ENCODE measurements at places on chromosomes 16 and 17. TPM values are rescaled to one million over a fixed set of nuclear protein-coding genes. Genes with fewer than 3 reads are reported as not detected.

The ENPP7 gene
- total RNA-seq: 43.2 TPM

The CES4A gene
- total RNA-seq: 54.7 TPM

The VASN gene
- total RNA-seq: 13.5 TPM

The MYO1C gene
- total RNA-seq: 60.4 TPM

The FOXL1 gene
- not detected for total RNA-seq

The OTOP3 gene
- total RNA-seq: not detected

The PIMREG gene
- total RNA-seq: 0.18 TPM

The SSTR5 gene
- total RNA-seq: not detected

The NTN1 gene
- 6.6 TPM for total RNA-seq

The P2RX5 gene
- total RNA-seq: 0.31 TPM

The NKD1 gene
- total RNA-seq: 2.2 TPM

The SYT17 gene
- total RNA-seq: 8.7 TPM

The STH gene
- total RNA-seq: not detected

The KCNJ16 gene
- total RNA-seq: 2.1 TPM

The TMEM114 gene
- total RNA-seq: not detected

The FLII gene
- total RNA-seq: 131 TPM

The DNAAF8 gene
- 0.60 TPM for total RNA-seq

The KRT25 gene
- not detected for total RNA-seq

The PRRT2 gene
- total RNA-seq: not detected

The KRT20 gene
- not detected for total RNA-seq

The CHMP1A gene
- total RNA-seq: 42.3 TPM

The IL34 gene
- total RNA-seq: 0.27 TPM

The ENO3 gene
- 56.5 TPM for total RNA-seq

The KRTAP1-1 gene
- not detected for total RNA-seq

The CSH2 gene
- not detected for total RNA-seq

The PERCC1 gene
- total RNA-seq: not detected

The SCIMP gene
- total RNA-seq: 3.1 TPM

The GALK1 gene
- 80.7 TPM for total RNA-seq

The MPO gene
- 4.2 TPM for total RNA-seq

The KRT38 gene
- total RNA-seq: not detected

The OSBPL7 gene
- total RNA-seq: 1.1 TPM

The SCPEP1 gene
- total RNA-seq: 10.9 TPM

The CCL13 gene
- total RNA-seq: not detected

The OR3A1 gene
- not detected for total RNA-seq

The NPW gene
- 4.4 TPM for total RNA-seq

The NPTX1 gene
- total RNA-seq: 0.06 TPM

The GNGT2 gene
- 1.1 TPM for total RNA-seq

The ABCA9 gene
- total RNA-seq: 4.9 TPM

The KRT36 gene
- total RNA-seq: not detected

The CD7 gene
- 1.1 TPM for total RNA-seq

The PRKCB gene
- 8.1 TPM for total RNA-seq

The SLC52A1 gene
- total RNA-seq: not detected

The C16orf46 gene
- total RNA-seq: 0.55 TPM

The TMEM238L gene
- total RNA-seq: not detected

The MYH13 gene
- not detected for total RNA-seq

The ZNF385C gene
- total RNA-seq: 1.2 TPM

The DGKE gene
- 6.3 TPM for total RNA-seq

The CDRT15 gene
- not detected for total RNA-seq

The MPP3 gene
- total RNA-seq: 1.8 TPM

The LHX1 gene
- total RNA-seq: not detected

The TP53TG3B gene
- total RNA-seq: not detected

The SLFN14 gene
- 0.42 TPM for total RNA-seq

The TEFM gene
- 7.9 TPM for total RNA-seq

The PRSS27 gene
- not detected for total RNA-seq

The CFAP119 gene
- total RNA-seq: not detected

The PRDM7 gene
- total RNA-seq: not detected

The DHX58 gene
- total RNA-seq: 9.9 TPM

The GPR139 gene
- not detected for total RNA-seq

The RRAD gene
- 3.0 TPM for total RNA-seq

All from right lobe of liver (tissue), 6 donors.